ENCODE measurements at places on chromosomes 4 and X.
A peak's percentile ranks its signal among the peaks of the same experiment; 100 is the strongest.

GRCh38 chr4:74659576-74660411 lies 134.5 kb downstream of the BTC start:
- peak; percentile 99 for DNase-seq

DNA sequence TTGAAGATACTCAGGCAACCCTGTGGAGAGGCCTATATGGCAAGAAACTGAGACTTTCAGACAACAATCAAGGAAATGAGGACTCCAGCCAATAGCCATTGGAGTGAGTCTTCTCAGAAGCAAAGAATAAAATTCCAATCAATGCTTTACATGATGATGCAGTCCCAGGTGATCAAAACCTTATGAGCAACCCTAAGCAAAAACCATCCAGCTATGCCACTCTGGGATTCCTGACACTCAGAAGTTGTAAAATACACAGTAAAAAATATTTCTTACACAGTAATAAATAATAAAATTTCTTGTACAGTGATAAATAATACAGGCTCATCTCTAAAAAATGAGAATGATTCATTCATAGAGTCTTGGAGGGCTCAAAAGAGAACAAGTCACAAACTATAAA lies 150.6 kb downstream of the IL15 start:
- no peak for DNase-seq

- DNase-seq, result no peak
Observed at GRCh38 chr4:7217474-7218321, 25.4 kb downstream of the SORCS2 start.

GRCh38 chr4:79603681-79604080 lies 195.7 kb upstream of the GK2 start:
- DNase-seq, result no peak

DNA sequence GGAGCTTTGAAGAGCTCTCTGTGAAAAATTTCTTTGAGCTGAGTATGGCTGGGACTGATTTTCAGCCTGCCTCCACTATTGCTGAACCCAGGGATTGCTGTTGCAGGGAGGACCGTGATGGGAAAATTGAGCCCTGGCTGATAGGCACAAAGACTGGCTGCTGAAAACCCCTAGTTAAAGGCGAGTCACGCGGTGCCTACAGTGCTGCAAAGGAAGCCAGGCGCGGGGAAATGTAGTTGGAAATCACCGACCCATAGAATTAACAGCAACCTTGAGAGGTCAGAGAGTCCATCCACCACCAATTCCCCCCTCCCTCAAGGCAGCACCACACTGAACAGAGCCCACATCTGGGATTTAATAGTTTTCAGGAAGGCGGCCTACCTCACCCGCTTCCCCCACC lies 26.0 kb downstream of the FRMD7 start:
- no peak for DNase-seq

DNA sequence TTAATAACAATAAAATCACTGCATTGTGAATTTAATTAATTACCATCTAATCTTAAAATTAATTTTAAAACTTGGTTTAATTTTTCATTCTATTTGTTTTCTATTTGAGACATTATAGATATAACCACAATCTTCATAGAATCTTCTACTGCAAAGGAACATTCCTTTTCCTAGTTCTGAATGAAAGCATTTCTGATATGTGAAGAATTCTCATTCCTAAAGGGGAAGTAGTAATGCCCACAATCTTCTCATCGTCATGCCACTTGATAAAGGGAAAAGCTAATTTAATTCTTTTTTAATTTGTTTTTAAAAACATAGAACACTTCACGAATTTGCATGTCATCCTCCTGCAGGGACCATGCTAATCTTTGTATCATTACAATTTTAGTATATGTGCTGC lies 23.7 kb downstream of the MGARP start:
- no peak for DNase-seq

DNA sequence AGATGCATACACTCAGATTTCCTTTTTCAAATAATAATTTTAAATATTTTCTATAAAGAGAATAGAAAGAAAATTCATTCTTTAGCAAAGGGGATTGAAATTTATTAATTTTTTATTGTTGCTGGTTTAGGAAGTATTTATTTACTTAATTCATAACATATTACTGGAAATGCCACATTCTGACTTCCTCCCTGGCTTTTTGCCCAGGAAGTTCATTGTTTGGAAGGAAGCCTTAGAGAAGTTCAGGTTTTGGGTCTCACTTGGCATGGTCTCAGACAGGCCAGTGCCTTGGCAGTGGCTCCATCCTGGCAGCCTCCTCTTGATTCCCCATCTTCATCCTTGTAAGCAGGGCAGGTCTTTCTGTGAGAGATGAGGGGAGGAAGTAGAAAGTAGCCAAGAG lies 50.5 kb downstream of the IL15 start:
- DNase-seq, result peak; percentile 56

DNA sequence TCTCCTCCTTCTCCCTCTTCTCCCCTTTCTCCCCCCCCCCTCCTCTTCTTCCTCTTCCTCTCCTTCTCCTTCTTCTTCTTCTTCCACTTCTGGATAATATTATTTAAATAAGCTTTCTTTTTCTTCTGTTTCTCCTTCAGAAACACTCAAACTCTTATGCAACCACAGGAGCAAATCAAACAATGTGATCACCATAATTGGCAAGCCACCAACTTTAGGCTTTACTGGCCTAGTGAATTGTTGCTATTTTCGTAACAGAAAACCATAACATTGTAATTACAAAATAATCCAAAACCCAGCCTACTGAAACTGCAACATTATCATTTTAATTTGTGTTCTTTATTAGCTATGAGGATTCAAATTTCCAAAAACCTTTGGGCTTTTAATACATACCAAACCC lies 14.3 kb downstream of the DCAF8L1 start:
- peak; percentile 71 for DNase-seq

DNA sequence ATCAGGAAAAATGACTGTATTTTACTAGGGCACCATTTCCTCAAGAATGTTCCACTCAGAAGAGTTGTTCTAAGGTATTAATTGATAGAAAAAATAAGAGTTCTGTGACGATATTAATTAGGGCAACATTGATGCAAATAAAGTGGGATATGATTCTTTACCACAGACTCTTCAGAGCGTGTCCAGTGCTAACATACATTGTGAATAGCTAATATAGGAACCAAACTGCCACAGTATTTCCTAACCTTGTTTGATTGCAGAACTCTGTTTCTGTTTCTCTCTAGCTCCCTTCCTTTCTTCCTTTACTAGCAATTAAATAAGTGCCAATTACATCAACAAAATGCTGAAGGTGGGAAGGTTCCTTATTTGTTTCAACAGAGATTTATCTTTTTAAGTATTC lies 154.1 kb upstream of the CPEB2 start:
- DNase-seq, result no peak

- DNase-seq, result peak; percentile 39
Observed at GRCh38 chrX:74232859-74233258, 71.1 kb upstream of the ZCCHC13 start.

GRCh38 chrX:23332101-23332887 lies 2.4 kb upstream of the PTCHD1 start:
- DNase-seq, result no peak

GRCh38 chrX:66833426-66833825 lies 194.5 kb upstream of the EDA2R start:
- DNase-seq, result no peak

- DNase-seq, result no peak
Observed at GRCh38 chrX:49272421-49272820, 2.8 kb downstream of the PPP1R3F start.

- peak; percentile 33 for DNase-seq
Observed at GRCh38 chrX:87518504-87518903, 902 bp downstream of the KLHL4 start.

DNA sequence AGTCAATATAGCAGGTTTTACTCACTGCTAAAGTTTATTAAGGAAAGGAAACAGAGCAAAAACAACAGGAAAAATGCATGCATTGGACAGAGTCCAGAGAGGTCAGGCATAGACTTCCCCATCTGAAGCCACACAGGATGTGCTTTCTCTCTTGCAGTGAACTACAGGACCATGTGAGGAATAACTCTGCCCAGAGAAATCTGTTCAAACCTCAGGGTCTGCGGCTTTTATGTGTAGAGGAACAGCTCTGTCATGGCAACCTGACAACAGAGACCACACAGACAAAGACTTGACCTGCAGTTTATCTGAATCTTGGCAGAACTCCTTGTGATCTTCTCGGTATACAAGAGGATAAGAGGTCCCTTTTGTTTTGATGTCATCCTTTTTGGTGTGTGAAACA lies 46.3 kb upstream of the LONRF3 start:
- no peak for DNase-seq

GRCh38 chr4:152032722-152033131 lies 271.9 kb upstream of the GATB start:
- peak; percentile 95 for DNase-seq

DNA sequence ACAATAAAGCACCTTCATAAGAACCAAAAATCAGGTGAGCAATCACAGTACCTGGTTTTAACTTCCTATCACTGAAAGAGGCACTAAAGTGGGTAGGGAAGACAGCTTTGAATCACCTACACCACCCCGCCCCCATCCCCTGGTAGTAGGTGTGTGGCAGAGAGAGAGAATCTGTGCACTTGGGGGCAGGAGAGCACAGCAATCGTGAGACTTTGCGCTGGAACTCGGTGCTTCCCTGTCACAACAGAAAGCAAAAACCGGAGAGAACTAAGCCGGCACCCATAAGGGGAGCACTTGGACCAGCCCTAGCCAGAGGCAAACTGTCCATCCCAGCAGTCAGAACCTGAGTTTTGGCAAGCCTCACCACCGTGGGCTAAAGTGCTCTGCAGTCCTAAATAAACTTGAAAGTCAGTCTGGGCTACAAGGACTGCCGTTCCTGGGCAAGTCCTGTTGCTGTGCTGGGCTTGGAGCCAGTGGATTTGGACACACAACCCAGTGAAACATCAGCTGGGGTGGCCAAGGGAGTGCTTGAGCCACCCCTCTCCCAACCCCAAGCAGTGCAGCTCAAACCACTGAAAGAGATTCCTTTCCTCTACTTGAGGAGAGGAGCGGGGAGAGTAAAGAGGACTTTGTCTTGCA lies 32.1 kb downstream of the NDUFB11 start:
- peak; percentile 29 for DNase-seq

DNA sequence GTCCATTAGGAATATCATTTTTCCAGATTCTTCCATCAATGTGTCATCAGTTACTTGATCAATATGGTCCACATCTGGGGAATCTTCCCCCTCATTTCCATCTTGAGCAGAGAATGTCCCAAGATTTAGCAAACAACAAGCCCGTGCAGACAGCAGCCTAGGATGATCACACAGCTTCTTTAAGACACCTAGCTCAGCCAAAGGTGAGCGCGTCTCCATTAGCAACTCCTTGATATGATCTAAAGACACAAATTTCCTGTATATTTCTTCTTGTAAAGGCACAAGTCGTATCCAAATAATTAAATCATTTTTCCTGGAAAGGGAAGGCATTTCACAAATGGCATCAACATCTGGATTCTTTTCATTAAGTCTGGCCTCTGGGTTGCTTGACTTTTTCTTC lies 25.8 kb downstream of the PIN4 start:
- DNase-seq, result no peak

GRCh38 chr4:11801466-11802446 lies 373.1 kb upstream of the HS3ST1 start:
- DNase-seq, result no peak

DNA sequence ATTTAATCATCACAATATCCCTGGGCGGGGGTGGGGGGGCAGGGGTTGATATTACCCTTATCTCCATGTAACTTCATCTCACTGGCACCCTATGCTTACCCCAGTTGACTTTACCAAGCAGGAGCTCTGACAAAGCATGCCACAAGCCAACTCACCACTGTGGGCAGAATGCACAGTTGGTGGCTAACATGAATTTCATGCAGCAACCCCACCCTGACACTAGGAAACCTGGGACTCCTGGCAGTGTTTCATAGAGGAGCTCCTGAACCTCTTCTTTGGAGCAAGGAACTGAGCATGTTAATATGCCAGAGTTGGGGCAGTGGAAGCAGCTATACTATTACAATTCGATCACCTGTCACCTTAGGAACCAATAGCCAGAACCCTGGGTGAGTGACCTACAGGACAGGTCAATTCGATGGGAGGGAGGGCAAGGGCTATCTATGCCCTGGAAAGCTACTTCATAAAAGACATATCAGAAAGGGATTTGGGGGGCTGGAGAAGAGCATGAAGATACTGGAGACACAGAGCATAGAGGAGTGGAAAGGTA lies 97.2 kb upstream of the ACSL4 start:
- no peak for DNase-seq

DNA sequence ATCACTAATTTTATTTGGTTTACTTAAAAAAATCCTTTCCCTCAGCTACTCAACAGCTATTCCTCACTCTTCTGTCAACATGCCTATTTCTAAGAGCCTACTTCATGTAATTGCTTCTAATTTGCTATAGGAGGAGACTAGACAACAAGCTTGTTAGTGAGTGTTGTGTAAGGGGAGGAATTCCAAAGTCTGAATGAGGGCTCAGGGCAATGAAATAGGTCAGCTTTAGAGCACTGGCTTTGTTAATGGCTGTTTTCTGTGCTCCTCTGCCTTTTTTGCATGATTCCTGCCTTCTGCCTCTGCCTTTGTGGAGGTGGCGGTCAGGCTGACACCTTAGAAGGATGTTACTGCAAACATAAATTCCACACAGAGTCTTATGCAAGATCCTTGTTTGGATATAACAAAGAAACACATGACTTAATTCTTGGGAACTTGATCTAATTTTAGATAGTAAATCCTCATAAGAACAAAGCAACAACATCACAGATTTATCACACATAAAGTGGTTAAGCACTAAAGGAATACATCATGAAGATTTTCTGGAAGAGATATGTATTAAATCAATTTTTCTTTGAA lies 15.0 kb upstream of the PAGE1 start:
- DNase-seq, result no peak

GRCh38 chrX:31436424-31436823 lies 364.6 kb upstream of the FTHL17 start:
- DNase-seq, result no peak

DNA sequence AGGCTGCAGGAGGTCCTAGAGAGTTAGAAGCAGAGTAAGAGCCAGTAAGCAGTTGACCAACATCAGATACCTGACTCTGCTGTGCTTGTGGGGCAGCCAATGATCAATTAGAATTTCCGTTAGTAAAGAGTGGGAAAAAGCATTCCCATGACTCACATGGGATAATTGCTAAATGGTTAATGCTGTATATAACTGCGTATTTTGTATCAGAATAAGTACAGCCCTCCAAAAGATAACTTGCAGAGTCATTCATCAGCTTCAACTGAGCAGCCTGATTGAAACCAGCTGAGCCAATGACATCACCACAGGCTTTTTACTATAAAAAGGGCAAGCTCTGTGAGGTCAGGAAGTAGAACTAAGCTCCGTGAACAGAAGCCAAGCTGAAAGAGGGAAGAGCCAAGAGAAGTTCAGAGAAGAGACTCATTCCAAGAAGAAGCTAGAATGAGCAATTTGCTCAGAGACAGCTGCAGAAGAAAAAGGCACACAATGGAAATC lies 67.9 kb downstream of the PPP3CA start:
- peak; percentile 100 for DNase-seq

GRCh38 chr4:1288786-1289185 lies 905 bp upstream of the MAEA start:
- no peak for DNase-seq

- no peak for DNase-seq
Observed at GRCh38 chrX:7025471-7025870, 122.0 kb upstream of the STS start.

- DNase-seq, result no peak
Observed at GRCh38 chrX:84340968-84341367, 153.0 kb upstream of the RPS6KA6 start.
